ENCODE measurements at places on chromosomes 7 and 10.

DNA sequence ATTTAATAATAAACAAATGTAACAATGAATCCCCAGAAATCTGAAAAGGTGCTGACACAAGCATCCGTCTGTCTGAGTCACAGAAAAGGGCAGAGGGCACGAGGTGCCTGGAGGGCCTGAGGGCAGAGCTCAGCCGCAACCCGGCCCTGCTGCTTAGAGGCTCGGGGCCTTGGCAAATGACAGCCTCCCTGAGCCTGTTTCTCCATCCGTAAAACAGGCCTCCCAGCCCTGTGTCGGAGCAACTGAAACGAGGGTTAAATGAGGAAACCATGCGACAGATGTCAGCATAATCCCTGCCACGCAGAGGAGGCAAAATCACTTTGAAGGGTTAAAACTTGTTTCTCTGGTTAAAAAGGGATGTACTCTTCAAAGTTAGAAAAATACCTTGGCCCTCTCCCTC lies 24.9 kb downstream of the NUDT1 start:
- DNase-seq = no peak

- no peak for DNase-seq
Measured at GRCh38 chr7:25121599-25121998, 3.5 kb downstream of the CYCS start.

GRCh38 chr10:95422233-95422632 lies 131.4 kb upstream of the PDLIM1 start:
- DNase-seq = no peak

GRCh38 chr10:62037166-62037831 lies 135.8 kb downstream of the ARID5B start:
- DNase-seq = no peak

- no peak for DNase-seq
Measured at GRCh38 chr10:125482108-125482507, 200.9 kb downstream of the TEX36 start.

DNA sequence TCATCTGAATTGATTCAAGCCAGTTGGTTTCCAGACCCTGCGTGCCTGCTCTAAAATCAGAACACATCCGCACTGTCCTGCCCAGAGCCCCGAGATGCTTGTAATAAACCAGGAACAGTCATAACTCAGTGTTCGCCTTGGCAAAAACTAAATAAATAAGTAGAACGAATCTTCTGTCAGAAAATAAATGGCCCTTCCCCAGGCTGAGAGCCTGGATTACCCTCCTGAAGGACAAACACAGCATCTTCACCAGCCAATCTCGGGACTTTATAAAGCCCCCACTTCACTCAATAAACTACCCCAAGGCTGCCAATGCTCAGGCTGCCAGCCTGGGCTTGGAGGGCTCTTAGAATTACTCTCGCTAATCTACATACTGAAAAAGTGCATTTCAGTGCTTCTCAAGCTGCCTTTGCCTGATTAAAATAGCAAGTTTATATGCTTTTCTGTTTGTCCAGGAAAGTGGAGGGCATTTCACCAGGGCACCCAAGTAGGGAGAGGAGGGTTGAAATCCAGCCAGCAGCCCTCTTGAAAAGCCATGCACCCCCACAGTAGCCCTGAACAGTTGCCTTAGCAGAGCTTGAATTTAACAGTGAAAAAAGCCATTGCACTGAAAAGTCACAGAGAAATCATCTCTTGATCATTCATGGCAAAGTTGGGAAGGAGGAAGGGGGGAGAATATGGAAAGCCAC lies 136.6 kb downstream of the CALN1 start:
- DNase-seq = no peak

GRCh38 chr10:63738410-63738809 lies 217.2 kb downstream of the REEP3 start:
- peak; percentile 78 for DNase-seq

DNA sequence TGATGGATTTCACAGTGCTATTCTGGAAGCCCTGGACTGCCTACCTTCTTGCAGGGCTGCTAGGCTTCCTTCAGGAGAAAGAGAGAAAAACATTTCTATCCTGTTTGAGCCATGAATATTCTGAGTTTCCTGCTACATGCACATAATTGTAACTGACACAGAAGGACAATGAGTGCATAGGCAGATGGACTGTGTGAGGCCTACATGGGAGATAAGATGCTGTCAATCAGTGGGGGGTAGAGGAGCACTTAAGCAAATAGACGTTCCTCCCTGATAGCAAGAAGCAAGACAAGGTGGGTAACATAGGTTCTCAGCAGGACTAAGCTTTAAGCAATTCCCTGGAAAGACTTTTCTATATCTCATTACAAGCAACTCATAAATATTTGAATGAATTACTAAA lies 11.6 kb downstream of the ALDH18A1 start:
- DNase-seq = no peak

DNA sequence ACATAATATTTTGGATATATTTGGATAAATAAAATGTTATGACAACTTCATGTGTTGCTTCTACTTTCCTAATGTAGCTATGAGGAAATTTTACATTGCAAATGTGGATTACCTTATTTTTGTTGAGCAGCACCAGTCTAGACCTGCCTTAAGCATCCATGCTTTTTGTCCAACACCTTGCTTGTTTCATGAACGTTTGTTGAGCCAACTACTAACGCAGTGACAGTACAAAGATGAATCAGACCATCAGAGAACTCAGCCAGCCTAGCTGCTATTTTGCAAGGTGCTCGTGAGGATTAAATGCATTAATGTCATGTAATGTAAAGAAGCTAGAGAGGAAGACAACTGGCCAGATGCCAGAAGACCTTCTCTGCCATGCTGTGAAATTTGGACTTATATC lies 1.1 kb upstream of the ZC3HAV1L start:
- DNase-seq = no peak

- DNase-seq = peak; percentile 69
Measured at GRCh38 chr7:33831389-33832141, 73.8 kb upstream of the BMPER start.

DNA sequence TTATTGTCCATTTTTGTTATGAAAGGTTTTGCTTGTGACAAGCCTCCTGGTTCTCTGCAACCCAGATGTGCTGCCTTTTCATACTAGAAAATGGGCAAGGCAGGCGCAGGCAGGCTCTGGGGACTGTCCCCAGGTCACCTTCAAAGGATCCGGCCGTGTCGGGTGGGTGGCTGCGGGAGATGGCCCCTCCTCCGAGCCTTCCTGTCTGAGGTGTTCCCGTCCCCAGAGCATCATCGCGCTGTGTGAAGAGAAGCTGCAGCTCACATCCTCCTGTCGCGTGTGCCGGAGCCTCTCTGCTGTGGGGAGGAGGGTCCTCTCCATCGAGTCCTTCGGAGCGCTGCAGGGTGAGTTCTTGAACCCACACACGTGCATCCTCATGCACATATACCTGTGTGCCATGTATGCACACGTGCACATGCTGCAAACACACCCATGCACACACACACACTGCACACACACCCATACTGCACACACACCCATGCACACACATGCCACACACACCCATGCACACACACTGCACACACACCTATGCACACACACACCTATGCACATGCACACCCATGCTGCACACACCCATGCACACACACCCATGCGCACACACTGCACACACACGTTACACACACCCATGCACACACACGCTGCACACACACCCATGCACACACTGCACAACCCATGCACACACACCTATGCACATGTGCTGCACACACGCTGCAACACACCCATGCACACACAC lies 23.8 kb downstream of the KNDC1 start:
- DNase-seq = no peak

GRCh38 chr7:13197501-13197900 lies 510.1 kb downstream of the ARL4A start:
- DNase-seq = peak; percentile 77

- no peak for DNase-seq
Measured at GRCh38 chr10:93369588-93370164, 112.5 kb downstream of the MYOF start.

- no peak for DNase-seq
Measured at GRCh38 chr7:83486536-83486935, 162.4 kb downstream of the SEMA3E start.

DNA sequence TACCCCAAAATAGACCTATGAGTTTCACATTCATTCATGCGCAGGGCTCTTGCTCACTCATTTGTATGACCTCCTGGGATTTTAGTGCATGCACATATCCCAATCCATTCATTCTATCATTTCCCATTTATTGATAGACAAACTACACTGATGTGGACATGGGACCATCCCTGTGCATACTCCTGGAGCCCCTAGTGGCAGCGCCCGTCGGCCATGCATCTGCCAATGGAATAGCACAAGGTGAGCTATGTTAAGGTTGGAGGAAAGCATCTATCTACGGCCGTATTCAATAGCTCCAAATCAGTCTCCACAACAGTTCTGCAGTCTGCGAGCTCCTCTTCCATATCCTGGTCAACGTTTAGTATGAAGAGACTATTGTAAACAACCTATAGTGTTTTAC lies 31.7 kb upstream of the FIGNL1 start:
- DNase-seq = no peak

DNA sequence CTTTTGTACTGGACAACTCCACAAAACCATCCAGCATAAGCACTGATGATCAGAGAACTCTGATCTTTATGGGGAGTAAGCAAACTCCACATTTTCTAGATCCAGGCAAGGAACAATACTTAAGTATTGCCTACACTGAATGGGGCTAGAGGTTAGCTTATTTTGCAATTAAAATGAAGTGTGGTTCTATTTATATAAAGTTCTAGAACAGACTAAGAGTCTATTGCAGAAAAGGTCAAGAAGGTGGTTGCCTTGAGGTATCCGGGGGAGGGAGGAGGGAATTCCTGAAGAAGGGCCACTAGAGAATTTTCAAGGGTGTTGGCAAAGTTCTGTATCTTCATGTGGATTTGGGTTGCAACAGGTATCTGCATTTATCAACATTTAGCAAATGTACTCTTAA lies 477.9 kb downstream of the PLXNA4 start:
- no peak for DNase-seq

DNA sequence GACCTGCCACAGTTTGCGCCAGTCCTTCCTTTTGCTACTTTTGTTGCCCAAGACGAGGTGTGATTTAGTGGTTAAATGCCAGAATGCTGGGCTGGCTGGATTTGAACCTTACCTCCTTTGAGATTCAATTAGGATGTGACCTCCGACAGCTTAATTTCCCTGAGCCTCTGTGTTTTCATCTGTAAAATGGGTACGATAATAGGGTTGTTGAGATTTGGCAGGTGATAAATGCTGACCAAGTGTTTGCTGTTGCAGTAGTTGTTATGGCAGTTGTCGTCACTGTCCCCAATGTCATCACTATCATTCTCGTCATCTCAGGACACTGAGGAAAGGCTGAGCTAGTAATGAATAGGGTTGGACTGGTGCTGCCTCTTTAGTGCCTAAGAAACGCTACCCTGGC lies 61.1 kb downstream of the GRK5 start:
- DNase-seq = no peak

DNA sequence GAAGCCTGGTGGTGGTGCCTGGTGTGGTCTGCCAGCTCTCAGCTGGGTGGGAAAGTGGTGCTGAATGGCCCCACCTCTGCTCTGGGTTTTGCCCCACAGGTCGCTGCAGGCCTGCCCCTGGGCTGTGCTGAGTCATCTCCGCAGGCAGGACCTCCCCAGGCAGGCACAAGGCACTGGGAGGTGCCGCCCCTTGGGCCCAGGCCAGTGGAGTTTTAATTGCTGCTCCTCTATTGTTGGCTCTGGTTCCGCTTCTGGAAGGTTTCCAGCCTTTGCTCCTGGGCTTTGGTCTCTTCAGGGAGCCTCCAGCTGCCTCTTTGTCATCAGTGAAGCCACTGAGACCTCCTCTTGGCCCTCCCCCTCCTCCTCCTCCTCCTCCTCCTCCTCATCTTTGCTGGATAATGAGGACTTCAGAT lies 180.3 kb upstream of the GRB10 start:
- DNase-seq = peak; percentile 80

DNA sequence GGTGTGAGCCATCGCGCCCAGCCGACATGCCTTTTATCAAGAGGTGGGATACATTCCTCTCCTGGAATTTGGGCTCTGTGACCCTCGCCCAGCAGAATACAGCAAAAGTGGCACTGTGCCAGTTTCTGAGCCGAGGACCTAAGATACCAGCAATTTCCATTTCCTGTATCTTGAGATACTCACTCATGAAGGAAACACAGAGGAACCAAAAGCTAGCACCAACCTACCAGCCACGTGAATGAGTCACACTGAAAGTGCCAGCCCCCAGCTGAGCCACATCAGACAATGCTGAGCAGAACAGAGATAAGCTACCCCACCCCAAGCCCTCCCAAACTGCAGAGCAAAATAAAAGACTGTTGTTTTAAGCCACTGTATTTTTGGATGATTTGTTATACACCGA lies 56.3 kb downstream of the CACUL1 start:
- DNase-seq = peak; percentile 83

DNA sequence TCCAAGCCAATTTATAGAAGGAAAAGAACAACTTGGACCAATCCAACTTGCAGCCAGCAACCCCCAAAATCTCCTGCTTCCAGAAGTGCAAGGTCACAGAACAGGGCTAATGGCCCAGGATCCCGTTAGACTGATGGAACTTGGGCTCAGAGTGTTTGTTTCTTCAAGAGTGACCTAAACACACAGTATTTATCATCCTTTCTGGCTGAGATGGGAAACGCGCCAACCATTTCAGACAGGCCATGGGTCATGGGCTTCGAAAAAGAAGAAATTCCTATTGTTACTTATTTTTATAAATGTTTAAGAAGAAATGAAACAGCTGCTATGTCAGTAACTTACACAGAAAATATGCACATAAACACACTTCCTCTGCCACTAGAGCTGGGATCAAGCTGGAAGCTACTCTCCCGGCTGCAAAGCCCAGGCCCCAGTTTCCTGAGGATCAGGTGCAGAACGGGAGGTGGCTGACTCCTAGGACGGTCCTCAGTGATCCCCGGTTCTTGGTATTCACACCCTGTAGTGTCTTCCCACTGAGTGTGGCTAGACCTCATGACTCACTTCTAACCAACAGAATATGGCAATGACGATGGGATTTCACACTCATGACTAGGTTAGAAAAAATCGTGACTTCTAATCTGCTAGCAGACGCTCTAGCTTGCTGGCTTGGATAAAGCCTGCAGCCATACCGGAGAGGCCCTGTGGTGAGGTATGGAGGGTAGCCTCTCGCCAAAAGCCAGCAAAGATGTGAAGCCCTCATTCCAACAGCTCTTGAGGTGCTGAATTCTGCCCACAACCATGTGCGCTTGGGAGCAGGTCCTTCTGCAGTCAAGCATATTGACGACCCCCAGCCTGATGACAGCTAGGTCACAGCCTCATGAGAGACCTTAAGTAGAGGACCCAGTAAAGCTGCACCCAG lies 60.2 kb downstream of the CHST15 start:
- DNase-seq = no peak

GRCh38 chr7:132575419-132575981 lies 770 bp downstream of the PLXNA4 start:
- no peak for DNase-seq

GRCh38 chr7:18140943-18141342 lies 113.3 kb upstream of the PRPS1L1 start:
- DNase-seq = no peak

- no peak for DNase-seq
Measured at GRCh38 chr7:139692723-139693122, 85.1 kb downstream of the HIPK2 start.

- peak; percentile 30 for DNase-seq
Measured at GRCh38 chr7:101814081-101814990, 3.1 kb upstream of the CUX1 start.

GRCh38 chr10:4013651-4014121 lies 228.7 kb upstream of the KLF6 start:
- DNase-seq = no peak

- DNase-seq = no peak
Measured at GRCh38 chr7:158973440-158973839, 117.1 kb downstream of the DYNC2I1 start.
